ENCODE measurements at places on chromosomes 3 and 15. TPM values are rescaled to one million over a fixed set of nuclear protein-coding genes. Genes with fewer than 3 reads are reported as not detected.

HEG1 gene
- 10.0 TPM for total RNA-seq

IP6K1 gene
- 15.1 TPM for total RNA-seq

TMEM40 gene
- total RNA-seq, result 0.35 TPM

ZDHHC19 gene
- total RNA-seq, result 0.18 TPM

TMCO5A gene
- total RNA-seq, result not detected

NPAP1 gene
- not detected for total RNA-seq

DNA sequence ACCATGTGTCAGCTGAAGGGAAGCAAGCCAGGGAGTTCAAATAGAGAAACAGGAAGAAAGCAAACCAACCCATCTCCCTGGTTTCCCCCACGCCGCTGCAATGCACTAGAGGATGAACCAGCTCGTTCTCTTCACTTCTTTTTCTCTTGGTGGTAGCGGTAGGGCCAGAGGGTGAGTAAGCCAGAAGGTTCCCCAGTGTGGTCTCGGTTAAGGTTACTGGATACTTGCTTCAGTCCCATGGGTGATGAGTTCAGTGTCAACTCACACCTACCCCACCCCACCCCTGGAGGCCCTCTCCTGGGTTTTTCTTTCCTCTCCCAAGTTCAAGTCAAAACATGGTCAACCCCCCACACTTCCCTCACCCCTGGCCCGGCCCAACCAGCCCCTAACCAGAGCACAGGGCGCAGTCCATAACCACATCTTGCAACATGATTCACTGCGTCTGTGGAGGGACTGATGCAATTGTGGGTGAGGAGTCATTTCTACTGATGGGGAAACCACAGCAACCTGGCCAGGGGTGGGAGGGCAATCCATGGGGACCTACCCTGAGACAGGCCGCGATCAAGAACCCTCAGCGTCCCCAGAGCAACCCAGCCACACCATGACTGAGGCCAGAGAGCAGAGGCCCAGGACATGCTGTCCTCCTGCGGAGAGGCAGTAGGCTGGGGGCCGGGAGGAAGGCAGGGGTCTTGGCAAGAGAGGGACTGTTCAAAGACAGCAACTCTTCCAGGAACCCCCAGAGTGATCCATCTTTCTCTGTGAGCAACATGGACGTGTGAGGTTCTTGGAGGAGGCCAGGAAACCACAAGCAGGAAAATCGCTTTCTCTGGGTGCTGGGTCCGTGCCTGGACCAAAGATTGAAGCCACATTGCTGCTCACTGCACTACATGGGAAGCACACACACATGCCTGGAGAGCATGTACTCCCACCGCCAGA is 276.6 kb downstream of the UACA start:
- H3K4me3 ChIP-seq, result no peak overlapping the region
- H3K36me3 ChIP-seq, result no peaks in the 10 kb centered on the region
- no peaks in the 10 kb centered on the region for H3K4me1 ChIP-seq
- peak; percentile 61 for DNase-seq
- no peaks in the 10 kb centered on the region for H3K27me3 ChIP-seq

DNA sequence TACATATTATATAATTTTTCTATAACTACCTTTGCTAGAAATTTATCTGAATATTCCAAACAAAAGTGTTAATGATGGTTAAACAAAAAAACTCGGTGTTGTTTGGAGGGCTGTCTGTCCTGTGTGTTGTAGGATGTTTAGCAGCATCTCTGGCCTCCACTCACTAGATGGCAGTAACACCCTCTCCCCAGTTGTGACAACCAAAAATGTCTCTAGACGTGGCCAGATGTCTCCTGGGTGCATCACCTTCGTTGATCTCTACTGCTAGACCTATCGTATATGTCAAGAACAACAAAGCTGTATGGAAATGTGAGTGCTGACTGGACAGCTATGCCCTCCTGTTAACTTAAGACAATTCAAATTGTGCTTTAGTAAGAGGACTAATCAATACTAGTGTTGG is 14.1 kb downstream of the ANKRD34C start:
- H3K4me1 ChIP-seq, result no peaks in the 10 kb centered on the region
- no peak overlapping the region for H3K27ac ChIP-seq
- H3K4me3 ChIP-seq, result no peak overlapping the region

- no peak overlapping the region for H3K27ac ChIP-seq
- DNase-seq, result no peak
- H3K36me3 ChIP-seq, result no peaks in the 10 kb centered on the region
These were observed 23.6 kb downstream of the GABRA5 start for GRCh38 chr15:26890451-26890850.

DNA sequence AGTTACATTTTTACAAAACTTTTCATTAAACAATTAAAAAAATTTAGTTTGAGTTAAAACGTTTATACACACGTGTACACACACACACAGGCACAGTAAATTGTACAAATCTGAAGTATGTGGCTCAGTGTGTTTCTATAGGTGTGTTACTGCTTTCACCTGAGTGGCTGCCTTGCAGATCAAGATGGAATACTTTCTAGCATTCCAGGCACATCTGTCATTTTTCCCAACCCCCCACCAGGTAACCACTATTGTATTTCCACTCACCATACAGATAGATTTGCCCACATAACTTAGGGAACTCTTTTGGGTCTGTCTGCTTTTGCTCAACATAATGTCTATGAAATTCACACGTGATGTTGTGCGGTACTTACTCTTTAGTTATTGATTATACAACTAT is 141.1 kb downstream of the PTPRG start:
- no peaks in the 10 kb centered on the region for H3K4me1 ChIP-seq
- no peak overlapping the region for H3K27ac ChIP-seq
- no peak overlapping the region for H3K4me3 ChIP-seq
- no peaks in the 10 kb centered on the region for H3K36me3 ChIP-seq
- H3K27me3 ChIP-seq, result no peaks in the 10 kb centered on the region

DNA sequence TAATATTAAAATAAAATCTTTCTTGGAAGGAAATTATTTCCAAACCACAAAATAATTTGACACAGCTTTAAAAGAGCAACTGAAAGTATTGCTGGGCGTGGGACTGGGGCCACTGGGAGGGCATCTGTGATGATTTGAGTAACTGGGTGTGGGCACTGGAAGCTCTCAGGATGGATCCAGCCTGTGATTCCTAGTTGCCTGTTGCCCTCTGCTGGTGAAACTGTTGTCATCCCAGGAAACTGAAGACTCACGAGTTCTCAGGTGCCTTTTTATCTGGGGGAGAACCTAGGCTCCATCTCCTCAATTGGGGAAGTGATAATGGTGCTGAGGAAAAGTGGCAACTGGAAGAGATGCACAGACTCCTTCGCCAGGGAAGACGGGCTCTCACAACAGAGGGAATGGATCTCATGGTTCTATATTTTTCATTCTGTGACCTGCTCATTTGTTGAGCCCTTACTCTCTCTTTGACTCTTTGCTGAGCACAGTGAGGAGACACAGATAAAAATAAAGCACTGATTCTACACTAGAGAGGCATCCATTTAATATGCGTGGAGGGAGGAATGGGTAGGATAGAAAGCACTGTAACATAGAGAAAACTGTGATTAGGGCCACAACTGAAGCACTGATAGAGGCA is 61.6 kb downstream of the TPRG1 start:
- peak; percentile 19 for DNase-seq
- no peaks in the 10 kb centered on the region for H3K27me3 ChIP-seq
- H3K4me3 ChIP-seq, result no peak overlapping the region
- H3K27ac ChIP-seq, result no peak overlapping the region
- no peaks in the 10 kb centered on the region for H3K36me3 ChIP-seq

DNA sequence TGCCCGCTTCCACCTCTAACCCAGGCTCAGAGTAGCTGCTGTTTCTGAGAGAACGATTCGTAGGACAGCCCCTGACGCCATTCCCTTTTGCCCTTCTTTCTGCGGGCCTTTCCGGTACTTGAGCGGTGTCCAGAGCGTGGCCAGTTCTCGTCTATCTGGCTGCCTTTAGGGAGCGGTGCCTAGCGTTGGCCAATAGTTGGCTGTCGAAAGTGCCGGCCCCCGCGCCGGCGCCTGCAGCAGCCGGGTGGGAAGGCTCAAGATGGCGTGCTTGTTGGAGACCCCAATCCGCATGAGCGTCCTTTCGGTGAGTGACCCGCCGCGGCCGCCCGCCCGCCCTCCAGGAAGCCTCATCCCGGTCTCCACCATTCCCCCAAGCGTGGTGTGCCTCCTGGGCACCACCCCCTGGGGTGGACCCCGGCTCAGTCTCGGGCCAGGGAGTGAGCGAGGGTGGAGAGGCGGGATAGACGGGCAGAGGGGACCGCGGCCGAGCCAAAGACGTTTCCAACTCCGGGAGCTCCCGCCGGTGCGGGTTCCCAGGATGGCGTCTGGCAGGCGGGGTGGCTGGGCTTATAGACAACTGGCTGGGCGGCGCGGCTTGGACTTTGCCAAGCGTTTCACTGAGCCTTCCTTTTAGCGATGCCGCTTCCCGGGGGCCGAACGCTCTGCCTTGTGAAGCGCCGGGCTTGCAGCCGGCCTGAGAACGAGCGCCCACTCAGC is at the start of gene ARMC8:
TSS of gene ARMC8 (plus strand) at position 6 of the 717 bp plus-strand sequence. CDS start at position 260, 254 bp downstream.
- no peaks in the 10 kb centered on the region for H3K27me3 ChIP-seq
- H3K4me1 ChIP-seq, result no peaks in the 10 kb centered on the region
- H3K4me3 ChIP-seq, result peak within 1 kb of the TSS; percentile 93
- H3K27ac ChIP-seq, result peak within 1 kb of the TSS; percentile 89
- DNase-seq, result peak; percentile 66
- H3K36me3 ChIP-seq, result no peaks in the 10 kb centered on the region

GRCh38 chr3:16589867-16590624 is 15.2 kb downstream of the DAZL start:
- H3K4me1 ChIP-seq, result no peaks in the 10 kb centered on the region
- no peaks in the 10 kb centered on the region for H3K36me3 ChIP-seq
- no peaks in the 10 kb centered on the region for H3K27me3 ChIP-seq

DNA sequence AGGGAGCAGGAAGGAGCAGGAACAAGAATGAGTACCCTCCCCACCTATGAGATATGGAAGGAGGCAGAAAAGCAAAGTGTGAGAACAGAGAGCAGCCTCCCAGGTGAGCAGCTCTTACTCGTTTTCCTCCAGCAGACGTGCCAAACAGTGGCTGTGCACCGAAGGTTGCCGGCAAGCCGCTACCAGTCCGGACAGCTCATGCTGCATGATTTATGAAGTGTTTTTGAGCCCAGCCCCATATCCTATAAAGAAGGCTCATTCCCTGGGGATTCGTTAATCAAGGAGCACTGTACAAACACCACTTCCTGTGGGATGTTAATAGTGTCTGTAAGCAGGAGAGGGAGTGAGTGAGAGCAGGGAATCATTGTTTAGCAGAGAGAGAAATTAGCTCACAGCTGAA is 118.3 kb upstream of the FOXB1 start:
- no peak overlapping the region for H3K4me3 ChIP-seq
- no peaks in the 10 kb centered on the region for H3K36me3 ChIP-seq

Measured in right lobe of liver (tissue), 6 donors.